Stimulated activated CD8-positive, alpha-beta memory T cell treated with anti-CD3 and anti-CD28 coated beads, Interleukin-7, amount 100 ng/mL, for 4 hours (primary cell): ENCODE measurements at places on chromosomes 4 and X.

GRCh38 chr4:105145156-105145902 lies 1.3 kb upstream of the TET2 start:
- no peak for DNase-seq

DNA sequence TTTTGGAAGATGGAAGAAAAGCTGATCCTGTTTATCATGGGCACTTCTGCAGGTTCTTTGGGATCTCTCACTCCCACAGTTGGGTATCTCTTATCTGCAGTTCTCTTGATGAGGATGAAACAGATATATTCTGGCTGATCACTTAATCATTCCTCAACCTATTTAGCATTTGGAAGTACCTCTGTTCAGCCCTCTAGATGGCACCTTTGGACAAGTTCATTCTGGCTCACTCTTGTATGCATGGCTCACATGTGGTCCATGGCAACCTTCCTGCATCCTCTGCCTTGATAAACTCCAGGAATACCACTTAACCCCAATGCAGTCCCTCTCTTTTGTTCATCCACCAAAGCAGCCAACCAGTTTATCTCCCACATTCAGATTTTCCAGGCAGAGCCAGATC lies 74.2 kb downstream of the SMARCA5 start:
- no peak for DNase-seq

GRCh38 chrX:120794525-120794975 lies 81.1 kb downstream of the CT47B1 start:
- DNase-seq: no peak

GRCh38 chrX:43743100-43743822 lies 87.2 kb downstream of the MAOA start:
- DNase-seq: no peak

GRCh38 chrX:20727447-20727846 lies 460.7 kb upstream of the RPS6KA3 start:
- no peak for DNase-seq

GRCh38 chrX:30649859-30650258 lies 3.4 kb upstream of the GK start:
- no peak for DNase-seq

GRCh38 chr4:170776983-170777382 lies 687.2 kb upstream of the AADAT start:
- no peak for DNase-seq

DNA sequence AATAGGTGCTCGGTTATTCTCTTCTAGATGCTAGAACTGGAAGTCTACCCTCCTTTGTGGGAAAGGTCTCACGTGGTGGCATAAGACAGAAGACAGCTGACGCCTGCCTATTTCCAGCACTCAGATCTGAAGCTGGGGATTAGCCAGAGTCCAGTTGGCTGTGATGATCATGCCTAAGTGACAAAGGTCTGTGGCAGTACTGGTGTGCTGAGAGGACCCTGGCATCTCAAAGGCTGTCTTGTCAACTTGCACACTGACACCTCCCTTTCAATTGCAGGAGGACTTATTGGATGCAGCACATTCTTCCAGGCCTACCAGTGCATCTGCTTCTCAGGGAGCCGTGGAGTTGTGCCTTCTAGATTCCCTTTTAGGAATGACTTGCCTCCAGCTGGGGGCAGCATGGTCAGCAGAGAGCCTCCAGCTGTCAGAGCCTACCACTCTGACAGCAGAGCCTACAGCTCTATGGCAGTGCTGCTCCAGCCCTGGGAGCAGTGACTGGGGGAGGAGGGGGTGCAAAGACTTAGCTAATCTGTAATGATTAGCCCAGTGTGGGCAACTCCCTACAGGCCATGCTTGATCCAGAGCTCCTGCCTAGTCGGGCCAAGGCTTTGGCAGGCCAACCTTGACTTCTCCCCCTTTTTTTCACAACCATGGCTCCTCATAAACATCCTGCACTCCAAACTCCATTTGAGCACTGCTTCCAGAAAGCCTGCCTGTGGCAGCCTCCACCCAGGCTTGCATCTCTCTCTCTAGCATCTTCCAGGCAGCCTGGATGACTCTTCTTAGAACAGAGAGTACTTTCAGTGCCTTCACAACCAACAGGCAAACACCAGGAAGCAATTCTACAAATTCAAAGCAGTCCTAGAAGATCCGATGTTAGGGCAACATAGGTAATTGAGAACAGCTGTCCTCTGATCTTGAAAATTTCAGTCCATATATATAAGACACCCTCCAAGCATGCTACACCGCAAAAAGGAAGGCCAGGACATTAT lies 13.8 kb upstream of the FGFBP2 start:
- DNase-seq: no peak

GRCh38 chr4:71261001-71261400 lies 77.8 kb upstream of the SLC4A4 start:
- DNase-seq: no peak

DNA sequence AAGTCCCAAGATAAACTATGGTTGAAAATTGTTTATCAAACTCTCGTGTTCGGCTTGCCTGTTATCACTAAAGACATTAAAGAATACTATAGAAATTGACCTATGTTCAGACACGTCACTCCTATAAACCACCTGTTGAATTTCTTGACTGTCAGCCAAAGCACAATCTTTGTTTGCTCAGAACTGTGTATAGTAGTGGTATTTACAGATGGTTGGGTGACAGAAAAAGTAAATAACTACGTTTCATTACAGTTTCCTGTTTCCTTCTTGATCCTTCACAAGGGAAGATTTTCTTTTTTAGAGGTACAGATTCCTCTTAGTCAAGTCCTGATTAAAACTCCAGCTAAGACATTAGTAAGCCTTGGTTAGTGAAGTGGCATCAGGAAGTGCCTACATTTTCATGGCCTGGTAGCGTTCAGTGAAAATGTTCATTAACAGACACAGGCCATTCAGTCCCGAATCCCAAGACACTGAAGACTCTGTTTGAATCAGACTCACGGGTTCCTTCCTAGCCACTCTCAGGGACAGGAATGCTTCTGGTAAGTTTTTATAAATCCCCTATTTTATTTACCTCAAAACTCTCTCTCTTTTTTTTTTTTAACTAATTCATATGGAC lies at the start of gene SMIM31:
Gene SMIM31 (plus strand): TSS at position 259 of the 616 bp plus-strand sequence. CDS start 16,313 bp downstream, outside the sequence.
- DNase-seq: no peak

GRCh38 chr4:112199041-112199440 lies 32.5 kb upstream of the AP1AR start:
- no peak for DNase-seq

- DNase-seq: no peak
Measured at GRCh38 chr4:122783301-122784215, 43.1 kb upstream of the FGF2 start.

- DNase-seq: no peak
Measured at GRCh38 chr4:5980436-5981155, 37.6 kb downstream of the C4orf50 start.

DNA sequence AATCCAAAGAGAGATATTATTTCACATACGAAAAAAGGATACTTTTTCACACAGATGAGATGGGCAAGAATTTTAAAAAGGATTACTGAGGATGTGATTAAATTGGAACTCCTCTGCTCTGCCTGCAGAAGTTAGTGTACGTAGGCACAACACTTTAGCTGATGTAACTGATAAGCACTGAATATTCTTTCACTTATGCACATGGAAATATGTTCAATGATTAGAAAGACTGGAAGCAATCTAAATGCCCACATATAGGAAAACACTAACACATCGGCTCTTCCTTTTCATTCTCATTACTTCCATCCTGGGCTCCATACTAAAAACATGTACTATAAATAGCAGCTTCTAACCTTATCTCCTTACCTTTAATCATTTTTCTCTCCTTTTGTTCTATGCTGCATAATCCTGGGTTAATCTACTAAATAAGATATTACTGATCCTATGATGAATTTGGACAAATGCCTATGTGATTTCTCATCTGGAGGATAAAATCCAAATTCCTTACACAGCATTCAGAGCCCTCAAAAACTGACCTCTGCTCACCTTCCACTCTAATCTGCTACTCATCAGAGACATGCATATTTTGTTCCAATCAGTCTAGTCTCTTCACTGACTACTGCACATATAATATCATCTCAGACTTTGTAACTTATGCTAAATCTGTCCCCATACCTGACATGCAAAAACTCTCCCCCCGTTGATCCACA lies 197.8 kb downstream of the PDGFC start:
- no peak for DNase-seq
